ENCODE measurements at places on chromosomes 16 and 17. TPM values are rescaled to one million over a fixed set of nuclear protein-coding genes. Genes with fewer than 3 reads are reported as not detected.

GRCh38 chr17:78991906-78992532 is 12.3 kb upstream of the LGALS3BP start:
- DNase-seq, result peak; percentile 55

The TLK2 gene
- total RNA-seq, result 11.3 TPM

DNA sequence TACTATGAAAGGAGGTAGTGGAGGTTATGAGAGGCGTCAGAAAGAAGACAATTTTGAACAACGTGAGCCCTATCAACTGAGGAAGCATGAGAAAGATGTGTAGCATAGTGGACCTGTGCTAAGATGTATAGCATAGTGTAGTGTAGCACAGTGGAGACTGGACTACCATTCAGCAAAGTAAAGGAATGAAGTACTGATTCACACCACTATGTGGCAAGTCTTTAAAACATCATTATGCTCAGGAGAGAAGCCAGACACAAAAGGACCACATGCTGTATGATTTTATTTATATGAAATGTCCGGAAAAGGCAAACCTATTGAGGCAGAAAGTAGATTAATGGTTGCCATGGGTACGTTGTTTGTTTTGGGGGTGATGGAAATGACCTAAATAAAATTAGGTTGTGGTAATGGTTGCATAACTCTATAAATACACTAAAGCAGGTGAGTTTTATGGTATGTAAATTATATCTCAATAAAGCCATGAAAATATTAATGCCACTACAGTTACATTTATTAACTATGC is 20.4 kb upstream of the XYLT1 start:
- DNase-seq, result no peak

The PRR35 gene
- not detected for total RNA-seq

The LPO gene
- total RNA-seq, result not detected

The STH gene
- not detected for total RNA-seq

The WFIKKN1 gene
- total RNA-seq, result not detected

GRCh38 chr17:2990396-2990795 is 73.0 kb downstream of the OR1D5 start:
- peak; percentile 65 for DNase-seq

The OTOP2 gene
- total RNA-seq, result not detected

- DNase-seq, result peak; percentile 88
Measured at GRCh38 chr16:10922328-10923145, 19.7 kb downstream of the DEXI start.

The C17orf100 gene
- total RNA-seq, result 4.3 TPM

The NACA2 gene
- total RNA-seq, result not detected

GRCh38 chr17:79298799-79299198 is 224.2 kb downstream of the ENGASE start:
- no peak for DNase-seq

The MYL11 gene
- total RNA-seq, result not detected

- no peak for DNase-seq
Measured at GRCh38 chr17:58224315-58224714, 5.3 kb upstream of the MKS1 start.

The GPR142 gene
- total RNA-seq, result not detected

DNA sequence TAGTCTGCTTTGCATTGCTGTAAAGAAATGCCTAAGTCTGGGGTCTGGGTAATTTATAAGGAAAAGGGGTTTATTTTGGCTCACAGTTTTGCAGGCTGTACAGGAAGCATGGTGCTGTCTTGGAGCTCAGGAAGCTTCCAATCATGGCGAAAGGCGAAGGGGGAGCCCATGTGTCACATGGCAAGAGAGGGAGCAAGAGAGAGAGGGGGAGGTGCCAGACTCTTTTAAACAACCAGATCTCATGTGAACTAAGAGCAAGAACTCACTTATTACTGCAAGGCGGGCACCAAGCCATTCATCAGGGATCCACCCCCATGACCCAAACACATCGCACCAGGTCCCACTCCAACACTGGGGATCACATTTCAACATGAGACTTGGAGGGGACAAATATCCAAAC is 148.2 kb upstream of the HS3ST2 start:
- DNase-seq, result no peak

The GSDMA gene
- total RNA-seq, result not detected

- DNase-seq, result no peak
Measured at GRCh38 chr16:56388209-56388608, 37.1 kb downstream of the AMFR start.

- no peak for DNase-seq
Measured at GRCh38 chr16:68779891-68780290, 42.8 kb downstream of the CDH1 start.

- no peak for DNase-seq
Measured at GRCh38 chr17:2602597-2603017, 9.2 kb downstream of the PAFAH1B1 start.

DNA sequence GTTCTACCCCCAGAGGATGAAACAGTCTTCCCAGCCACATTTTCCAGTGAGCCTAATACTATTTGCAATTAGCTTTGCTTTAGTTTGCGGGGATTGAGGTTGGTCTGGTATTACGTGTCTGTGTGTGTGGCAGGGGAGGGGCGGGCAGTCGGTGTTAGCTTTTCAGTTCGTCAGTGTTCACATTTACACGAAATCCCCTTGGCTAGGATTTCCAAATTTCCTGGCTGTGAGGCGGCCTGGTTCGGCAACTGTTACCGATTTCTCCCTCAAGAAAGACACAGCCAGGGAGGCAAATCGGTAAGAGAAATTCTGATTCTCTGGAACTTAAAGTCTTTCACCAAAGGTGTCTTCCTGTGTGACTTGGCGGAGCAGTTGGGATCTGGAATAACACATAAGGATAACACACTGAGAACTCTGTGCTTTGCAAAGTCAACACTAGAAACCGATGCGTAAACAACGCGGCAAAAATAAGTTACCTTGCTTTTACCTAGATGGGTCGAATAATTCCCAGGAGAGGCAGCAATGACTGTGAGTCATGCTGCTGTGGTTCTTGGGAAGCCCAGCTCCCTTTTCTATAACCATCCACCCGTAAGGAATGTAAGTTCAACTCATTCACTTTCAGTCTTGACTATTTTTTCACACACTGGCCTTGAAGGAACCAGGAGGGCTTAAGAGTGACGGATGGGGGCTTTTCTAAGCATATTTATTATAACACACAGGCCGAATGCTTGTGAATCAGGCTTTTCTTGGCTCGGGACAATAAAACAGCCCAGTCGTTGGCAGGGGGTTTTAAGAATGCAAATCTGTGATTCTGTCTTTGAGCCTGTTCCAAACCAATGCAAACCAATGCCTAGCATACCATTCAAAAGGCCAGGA is 24.2 kb downstream of the GPRC5B start:
- no peak for DNase-seq

The IRX5 gene
- not detected for total RNA-seq

DNA sequence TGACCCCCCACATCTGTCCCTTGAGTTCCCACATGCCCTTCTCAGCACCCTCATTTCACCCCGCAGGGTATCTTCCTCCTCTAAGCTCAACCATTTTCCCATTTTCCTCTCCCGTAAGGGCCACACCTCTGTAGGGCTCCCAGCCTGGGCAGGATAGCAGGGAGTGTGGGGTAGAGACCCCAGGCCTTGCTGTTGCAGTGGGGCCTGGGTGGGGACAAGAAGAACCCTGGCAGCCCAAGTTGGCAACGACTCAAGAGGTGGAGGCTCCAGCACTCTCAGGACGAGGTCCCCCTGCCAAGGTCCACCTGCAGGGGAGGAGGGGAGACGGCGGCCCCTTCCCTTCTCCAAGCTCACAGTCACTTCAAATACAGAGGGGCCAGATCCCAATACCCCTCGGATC is 2.0 kb upstream of the TMEM92 start:
- no peak for DNase-seq

The NEUROD2 gene
- not detected for total RNA-seq

- DNase-seq, result no peak
Measured at GRCh38 chr17:9169116-9169515, 147.8 kb downstream of the NTN1 start.

- no peak for DNase-seq
Measured at GRCh38 chr17:76934561-76935320, 66.5 kb downstream of the MGAT5B start.

The TOM1L1 gene
- total RNA-seq, result 31.0 TPM

- DNase-seq, result no peak
Measured at GRCh38 chr16:72827866-72828265, 220.1 kb downstream of the ZFHX3 start.

The UBE2G1 gene
- 27.9 TPM for total RNA-seq

Data from ascending aorta (tissue), 2 donors.